Caki2 (cell line): ENCODE measurements at places on chromosomes 1 and 21. TPM values are rescaled to one million over a fixed set of nuclear protein-coding genes. Genes with fewer than 3 reads are reported as not detected.

Gene FALEC
- total RNA-seq: not detected in 2 replicates

Gene MEAF6
- 45.0 and 59.6 TPM in 2 replicates for total RNA-seq

Gene CCDC181
- not detected in 2 replicates for total RNA-seq

Gene DYNLT5
- total RNA-seq: not detected in 2 replicates

Gene HES3
- total RNA-seq: not detected in 2 replicates

Gene CASP9
- 31.0 and 36.5 TPM in 2 replicates for total RNA-seq

Gene DDR2
- not detected in 2 replicates for total RNA-seq

Gene RGSL1
- total RNA-seq: not detected in 2 replicates

Gene OR2T5
- not detected in 2 replicates for total RNA-seq

DNA sequence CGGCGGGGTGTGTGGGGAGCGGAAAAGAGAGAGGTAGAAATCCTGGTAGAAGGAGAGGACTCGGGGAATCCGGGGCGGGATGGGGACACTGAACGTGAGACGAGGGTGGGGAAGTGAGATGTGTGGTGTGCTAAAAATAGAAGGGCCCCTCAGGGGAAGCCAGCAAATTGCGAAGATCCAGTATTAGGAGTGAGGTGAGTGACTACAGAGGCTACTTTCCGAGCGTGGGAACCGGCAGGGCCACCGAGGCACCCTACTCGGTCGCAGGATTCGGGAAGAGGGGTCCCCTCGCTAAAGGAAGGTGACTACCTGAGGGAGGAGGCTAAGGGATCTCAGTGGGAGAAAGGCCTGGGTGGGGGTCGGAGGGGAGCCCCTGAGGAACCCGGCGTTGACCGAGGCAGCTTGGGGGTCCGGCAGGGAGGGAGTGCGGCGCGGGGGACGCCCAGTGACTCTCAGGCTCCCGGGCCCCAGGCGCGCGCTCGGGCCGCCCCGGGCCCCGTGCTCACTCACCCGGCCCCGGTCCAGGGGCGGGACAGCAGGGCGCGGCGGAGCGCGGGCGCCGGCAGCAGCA lies 318 bp downstream of the ALDH4A1 start:
- no peak for DNase-seq

DNA sequence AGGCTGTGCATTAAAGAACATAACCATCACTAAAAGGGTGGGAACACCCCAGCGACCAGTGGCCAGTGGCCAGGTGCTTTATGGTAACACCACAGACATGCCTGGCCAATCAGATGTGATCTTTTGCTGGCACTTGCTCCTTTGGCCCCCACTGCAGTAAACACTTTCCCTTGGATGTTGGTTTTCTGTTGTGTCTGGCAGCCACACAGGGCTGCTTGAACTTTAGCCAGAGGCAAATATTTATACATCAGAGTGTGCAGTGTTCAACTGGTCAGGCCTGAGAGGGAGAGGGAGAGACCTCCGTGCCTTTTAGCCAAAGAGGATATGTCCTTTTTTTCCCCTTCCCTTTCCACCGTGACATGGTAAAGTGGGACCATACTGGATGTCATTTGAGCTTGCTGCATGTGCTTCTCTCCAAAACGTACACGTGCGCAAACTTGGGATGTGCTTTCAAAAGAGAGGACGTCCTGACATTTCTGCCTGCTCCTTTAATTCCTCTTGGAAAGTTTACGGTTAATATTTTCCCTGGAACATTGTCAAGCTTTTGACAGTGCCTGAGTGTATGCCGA lies 101.2 kb downstream of the NFIA start:
- DNase-seq: no peak

DNA sequence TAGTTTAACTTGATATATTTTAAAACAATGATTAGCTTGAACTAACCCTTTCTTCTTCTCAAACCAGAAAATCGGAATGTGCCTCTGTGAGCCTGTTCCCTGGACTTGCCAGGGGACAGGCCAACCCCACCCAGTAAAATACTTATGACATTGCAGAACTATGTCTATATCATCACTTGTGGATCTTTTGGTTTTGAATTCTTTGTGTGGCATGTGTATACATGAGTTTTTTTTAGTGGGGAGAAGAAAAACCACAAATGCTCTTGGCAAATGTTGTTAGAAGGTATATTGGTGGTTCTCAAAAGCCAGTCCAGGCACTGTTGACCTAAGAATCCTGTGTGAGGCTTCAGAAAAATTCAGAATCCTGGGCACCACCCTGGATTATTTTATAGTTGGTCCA lies 347.4 kb downstream of the SIPA1L2 start:
- DNase-seq: no peak

DNA sequence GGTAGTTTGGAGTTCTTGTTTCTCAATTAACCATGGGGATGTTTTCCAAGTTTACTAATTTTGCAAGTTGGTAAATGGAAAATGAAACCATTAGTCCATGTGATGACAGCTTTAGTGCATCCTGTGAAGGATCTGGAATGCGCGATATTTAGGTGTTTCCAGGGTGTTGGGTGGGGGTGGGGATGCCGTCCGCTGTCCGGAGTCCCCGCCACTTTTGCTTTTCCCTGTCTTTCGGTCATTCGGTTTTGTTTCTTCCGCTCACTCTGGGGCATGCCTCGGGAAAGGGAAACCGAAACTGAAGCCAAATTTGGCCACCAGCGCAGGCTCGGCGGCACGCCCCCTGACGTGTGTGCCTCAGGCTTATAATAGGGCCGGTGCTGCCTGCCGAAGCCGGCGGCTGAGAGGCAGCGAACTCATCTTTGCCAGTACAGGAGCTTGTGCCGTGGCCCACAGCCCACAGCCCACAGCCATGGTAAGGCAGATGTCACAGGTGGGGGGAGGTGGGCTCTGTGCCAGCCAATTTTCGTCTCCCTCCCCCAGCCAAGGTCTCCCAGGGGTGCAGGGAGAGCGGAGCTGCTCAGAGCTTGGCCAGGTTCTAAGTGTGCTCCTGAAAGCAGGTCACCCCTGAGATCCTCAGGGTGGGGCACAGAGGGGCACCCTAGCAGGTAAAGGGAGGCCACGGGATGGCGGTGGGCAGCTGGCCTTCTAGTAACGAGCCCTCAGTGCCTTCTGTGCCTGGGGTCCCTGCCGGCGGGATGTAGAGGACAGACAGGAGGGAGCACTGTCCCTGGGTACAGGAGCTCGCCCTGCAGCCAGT lies at the start of gene ISG15:
Gene ISG15 (plus strand): TSS at position 393 of the 817 bp plus-strand sequence. CDS start 77 bp downstream, at position 470.
- DNase-seq: peak; percentile 76

DNA sequence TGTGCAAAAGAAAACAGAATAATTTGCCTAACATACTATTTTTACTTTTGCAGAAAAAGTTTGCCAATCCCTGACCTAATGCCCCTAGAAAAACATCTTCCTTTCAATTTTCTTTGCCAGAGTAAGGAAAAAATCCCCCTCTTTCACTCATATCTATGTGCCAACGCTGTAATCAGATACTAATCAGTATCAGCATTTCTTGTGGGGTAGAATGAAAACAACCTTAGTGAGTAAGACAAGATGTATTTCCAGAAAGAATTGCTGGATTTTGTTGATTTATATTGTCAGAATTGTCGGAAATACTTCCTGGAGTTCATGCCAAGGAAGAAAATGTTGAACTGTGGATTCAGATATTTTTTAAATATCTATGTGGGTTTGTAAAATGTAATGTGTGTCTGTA lies 1893.8 kb downstream of the NCAM2 start:
- DNase-seq: no peak

DNA sequence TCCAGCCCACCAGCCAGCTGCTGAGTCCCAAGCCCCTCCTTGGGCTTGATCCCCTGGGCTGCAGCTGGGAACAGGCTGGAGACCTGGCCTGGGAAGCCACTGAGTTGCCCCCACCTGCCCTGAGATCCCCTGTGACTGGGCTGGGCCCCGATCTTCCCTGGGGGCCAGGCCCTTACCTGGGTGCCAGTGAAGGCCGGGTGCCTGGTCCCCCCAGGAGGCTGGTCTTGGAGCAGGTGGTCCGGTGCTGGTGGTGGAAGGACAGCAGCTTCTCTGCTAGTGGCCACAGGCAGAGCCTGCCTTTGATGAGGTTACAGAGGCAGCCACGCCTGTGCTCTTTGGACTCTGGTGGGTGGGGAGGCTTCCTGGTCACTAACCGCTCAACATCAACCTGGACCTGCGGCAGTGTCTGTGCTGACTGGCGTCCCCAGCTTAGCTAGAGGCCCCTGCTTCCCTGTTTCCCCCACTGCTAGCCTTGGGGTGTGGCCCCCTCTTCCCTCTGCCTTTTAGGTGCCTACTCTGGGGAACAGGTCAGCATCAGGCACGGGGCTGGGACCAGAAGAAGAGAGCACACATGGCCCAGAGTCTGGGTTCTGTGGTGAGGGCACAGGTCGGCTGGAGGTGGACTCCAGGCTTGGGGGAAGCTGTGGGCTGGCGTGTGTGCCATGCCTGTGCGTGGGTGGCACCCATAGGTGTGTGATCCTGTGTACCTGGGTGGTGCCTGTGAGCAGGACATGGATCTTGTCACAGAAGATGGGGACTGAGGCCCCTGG lies at the start of gene EPS8L3:
Gene EPS8L3 (minus strand): TSS at position 278 of the 770 bp plus-strand sequence. CDS start 2,174 bp downstream, outside the sequence.
- DNase-seq: no peak

DNA sequence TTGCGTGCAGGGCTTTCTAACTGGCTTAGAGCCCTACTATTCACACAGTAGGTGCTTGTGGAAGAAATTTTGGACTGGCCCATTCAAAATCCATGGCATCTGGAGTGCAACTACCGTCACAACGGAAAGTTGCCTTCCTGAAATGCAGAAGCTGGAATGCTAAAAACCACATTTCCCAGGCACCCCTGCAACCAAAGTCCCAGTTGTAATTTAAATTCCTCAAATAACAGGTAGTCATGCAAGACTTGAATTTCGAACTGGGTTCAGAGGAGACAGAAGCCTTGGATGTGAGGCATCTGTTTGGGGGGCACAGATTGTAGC lies 186.7 kb downstream of the TOMM20 start:
- DNase-seq: no peak

- DNase-seq: no peak
Measured at GRCh38 chr21:46182548-46183336, 1.5 kb downstream of the SPATC1L start.

GRCh38 chr1:109096120-109096519 lies 5.6 kb downstream of the TMEM167B start:
- DNase-seq: no peak

DNA sequence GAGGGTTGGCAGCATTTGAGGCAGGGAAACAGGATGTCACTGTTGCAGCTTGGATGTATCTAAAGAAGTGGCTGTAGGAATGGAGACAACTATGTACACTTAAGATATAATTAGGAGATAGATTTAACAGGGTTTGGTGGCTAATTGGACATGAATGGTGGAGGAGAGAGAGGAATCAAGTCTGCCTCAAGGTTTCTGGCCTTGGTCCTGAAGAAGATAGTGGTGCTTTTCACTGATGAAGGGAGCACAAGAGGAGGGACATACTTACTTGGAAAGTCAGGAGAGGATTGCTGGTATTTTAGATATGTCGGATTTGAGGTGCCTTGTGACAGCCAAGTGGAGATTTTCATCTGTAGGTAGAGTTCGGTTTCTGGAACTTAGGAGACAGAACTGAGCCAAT lies 123.9 kb downstream of the ST6GALNAC3 start:
- DNase-seq: no peak

GRCh38 chr21:15638856-15639549 lies 90.8 kb upstream of the USP25 start:
- DNase-seq: no peak

- DNase-seq: no peak
Measured at GRCh38 chr1:119147661-119148090, 7.2 kb upstream of the WARS2 start.

GRCh38 chr1:158496374-158496773 lies 24.4 kb downstream of the OR10R2 start:
- DNase-seq: peak; percentile 17

DNA sequence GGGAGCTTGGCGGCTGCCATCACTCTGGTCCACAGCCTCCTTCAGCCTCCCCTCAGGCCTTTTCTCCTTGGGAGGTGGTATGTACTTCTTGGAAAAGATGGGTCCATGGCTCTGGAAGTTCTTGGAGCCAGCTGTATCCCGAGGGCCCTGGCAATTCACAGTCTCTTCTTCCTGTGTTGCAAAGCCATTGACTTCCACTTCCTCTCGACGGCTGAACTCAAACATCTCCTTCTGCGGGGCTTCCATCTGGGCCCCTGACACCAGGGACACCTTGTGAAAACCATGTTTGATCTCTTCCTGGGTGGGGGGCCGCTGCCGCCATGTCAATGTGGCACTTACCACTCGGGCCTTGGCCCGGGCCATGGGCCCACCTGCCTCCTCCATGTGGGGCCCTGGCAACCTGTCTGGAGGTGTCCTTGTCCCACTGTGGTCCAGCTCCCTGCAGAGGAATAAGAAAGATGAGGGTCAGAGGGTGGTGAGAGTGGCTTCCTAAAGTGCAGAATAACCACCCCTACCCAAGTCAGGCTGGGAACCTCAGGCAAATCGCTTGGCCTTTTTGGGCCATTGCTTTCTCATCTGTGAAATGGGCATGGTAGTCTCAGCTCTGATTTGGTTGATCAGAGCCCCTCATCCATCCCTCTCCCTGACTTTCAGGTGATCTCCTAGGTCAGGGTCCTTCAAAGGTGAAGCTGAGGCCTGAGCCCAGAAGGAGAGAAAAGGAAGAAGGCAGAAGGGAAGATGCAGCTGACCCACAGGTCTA lies 7.5 kb downstream of the CRYBG2 start:
- DNase-seq: no peak

DNA sequence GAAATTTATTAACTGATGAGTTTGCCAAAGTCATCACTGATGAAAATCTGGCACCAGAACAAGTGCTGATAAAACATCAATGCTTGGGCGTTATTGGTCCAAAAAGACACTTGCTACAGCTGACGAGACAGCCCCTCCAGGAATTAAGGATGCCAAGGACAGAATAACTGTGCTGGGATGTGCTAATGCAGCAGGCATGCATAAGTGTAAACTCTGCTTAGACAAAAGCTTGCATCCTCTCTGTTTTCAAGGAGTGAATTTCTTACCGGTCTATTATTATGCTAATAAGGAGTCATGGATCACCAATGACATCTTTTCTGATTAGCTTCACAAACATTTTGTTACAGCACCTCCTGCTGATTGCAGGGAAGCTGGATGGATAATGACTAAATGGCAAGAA lies 402.0 kb downstream of the LTN1 start:
- DNase-seq: no peak

GRCh38 chr1:180185281-180185680 lies 30.6 kb downstream of the QSOX1 start:
- DNase-seq: no peak

GRCh38 chr21:44552136-44552535 lies 831 bp upstream of the KRTAP10-2 start:
- no peak for DNase-seq

DNA sequence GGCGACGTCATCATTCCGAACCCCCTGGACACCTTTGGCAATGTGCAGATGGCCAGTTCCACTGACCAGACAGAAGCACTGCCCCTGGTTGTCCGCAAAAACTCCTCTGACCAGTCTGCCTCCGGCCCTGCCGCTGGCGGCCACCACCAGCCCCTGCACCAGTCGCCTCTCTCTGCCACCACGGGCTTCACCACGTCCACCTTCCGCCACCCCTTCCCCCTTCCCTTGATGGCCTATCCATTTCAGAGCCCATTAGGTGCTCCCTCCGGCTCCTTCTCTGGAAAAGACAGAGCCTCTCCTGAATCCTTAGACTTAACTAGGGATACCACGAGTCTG lies 10.0 kb downstream of the PROX1 start:
- no peak for DNase-seq
